ENCODE measurements at places on chromosomes 5 and 9.

GRCh38 chr5:102481054-102481715 is 17.6 kb downstream of the SLCO6A1 start:
- DNase-seq = no peak

DNA sequence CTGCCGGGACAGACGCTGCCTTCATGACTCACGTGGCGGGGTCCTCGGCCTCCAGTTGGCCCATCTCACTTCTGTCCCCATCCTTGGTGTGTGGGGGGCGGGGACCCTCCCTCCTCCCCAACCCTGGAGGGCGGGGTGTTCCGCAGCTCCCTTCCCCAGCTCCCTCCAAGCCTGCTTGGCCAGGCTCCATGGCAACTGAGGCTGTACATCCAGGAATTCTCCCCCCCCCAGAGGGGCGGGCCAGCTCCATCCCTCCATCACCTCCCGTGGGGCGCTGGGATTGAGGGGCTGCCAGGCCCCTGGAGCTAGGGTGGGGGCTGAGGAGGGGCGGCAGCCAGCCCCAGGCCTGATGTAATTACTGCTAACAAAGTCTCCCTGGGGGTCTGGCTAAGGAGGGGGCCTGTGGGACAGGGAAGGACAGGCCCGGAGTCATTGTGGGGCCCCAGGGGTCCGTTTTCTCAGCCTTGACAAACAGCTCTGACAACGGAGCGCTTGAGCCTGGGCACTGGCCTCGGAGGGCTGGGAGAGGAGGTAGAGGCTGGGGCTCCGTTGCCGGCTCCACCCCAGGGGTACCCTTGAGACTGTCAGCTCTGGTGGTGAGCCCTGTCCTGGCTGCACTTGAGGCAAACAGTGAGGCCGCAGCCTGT is 8.0 kb downstream of the DIPK1B start:
- peak; percentile 60 for DNase-seq

- DNase-seq = no peak
Measured at GRCh38 chr9:110153431-110153830, 54.5 kb downstream of the C9orf152 start.

GRCh38 chr5:171495122-171495700 is 75.8 kb downstream of the FGF18 start:
- no peak for DNase-seq

DNA sequence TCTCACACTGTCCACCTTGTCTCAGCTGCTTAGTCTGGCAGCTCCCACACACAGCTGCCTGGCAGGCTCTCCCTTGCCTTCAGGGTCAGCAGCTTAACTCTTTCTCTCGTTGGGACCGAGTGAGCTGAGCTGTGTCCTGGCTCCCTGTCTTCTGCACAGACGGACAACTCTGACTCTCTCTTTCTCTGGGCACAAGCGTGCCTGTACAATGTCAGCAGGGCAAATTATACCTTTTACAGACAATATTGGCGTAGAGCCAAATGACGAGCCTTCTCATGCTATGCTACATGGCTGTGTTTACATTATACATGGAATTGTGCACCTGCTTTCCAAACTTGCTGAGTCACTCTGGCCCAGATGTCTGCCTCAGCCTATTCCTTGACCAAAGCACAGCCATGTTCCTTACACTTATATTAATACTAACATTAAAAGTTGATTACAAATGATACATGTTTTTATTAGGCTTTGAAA is 188.6 kb downstream of the CYLC2 start:
- peak; percentile 88 for DNase-seq

GRCh38 chr9:81685763-81686613 is 3.4 kb downstream of the TLE1 start:
- DNase-seq = no peak

- DNase-seq = no peak
Measured at GRCh38 chr5:169424279-169424655, 123.3 kb upstream of the SLIT3 start.

GRCh38 chr5:151912360-151912759 is 12.3 kb downstream of the GLRA1 start:
- no peak for DNase-seq

GRCh38 chr5:145681216-145681615 is 153.9 kb downstream of the PRELID2 start:
- no peak for DNase-seq

DNA sequence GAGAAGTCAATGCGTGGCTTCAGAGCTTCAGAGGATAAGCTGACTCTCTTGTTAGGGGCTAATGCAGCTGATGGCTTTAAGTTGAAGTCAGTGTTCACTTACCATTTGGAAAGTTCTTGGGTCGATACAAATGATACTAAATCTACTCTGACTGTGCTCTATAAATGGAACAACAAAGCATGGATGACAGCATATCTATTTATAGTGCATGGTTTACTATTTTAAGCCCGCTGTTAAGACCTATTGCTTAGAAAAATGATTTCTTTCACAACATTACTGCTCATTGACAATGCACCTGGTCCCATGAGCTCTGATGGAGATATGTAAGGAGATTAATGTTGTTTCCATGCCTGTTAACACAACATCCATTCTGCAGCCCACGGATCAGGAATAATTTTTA is 435.7 kb downstream of the MAT2B start:
- DNase-seq = no peak

DNA sequence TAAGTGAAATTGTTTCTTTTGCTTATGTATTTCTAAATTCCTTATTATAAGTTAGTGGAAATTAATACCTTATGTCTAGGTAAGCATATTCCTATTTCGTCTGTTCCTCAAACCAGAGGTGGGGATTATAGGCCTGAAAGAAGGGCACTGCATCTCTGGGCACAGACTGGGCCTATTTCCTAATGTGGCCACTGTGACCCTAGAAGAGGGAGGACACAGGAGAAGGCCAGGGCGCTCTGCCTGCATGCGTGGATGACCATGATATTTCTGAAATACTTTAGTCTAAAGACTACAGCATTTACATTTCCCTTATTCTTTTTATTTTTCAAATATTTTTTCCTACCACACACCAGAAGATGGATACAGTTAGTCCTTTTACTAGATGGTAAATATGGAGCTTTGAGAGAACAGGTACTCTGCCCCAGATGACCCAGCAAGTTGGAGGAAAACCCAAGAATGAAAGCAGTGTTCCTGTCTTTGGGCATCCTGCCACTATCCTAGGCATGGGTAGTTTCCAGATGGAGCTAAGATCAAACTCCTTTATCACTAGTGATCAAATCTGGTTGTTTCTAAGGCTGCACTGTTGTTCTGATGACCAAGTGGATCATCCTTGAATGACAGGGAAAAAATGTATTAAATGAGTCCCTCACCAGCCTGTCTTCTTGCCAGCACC is 27.8 kb downstream of the RUSC2 start:
- no peak for DNase-seq

GRCh38 chr5:61332851-61333320 is 828 bp downstream of the ZSWIM6 start:
- peak; percentile 55 for DNase-seq

DNA sequence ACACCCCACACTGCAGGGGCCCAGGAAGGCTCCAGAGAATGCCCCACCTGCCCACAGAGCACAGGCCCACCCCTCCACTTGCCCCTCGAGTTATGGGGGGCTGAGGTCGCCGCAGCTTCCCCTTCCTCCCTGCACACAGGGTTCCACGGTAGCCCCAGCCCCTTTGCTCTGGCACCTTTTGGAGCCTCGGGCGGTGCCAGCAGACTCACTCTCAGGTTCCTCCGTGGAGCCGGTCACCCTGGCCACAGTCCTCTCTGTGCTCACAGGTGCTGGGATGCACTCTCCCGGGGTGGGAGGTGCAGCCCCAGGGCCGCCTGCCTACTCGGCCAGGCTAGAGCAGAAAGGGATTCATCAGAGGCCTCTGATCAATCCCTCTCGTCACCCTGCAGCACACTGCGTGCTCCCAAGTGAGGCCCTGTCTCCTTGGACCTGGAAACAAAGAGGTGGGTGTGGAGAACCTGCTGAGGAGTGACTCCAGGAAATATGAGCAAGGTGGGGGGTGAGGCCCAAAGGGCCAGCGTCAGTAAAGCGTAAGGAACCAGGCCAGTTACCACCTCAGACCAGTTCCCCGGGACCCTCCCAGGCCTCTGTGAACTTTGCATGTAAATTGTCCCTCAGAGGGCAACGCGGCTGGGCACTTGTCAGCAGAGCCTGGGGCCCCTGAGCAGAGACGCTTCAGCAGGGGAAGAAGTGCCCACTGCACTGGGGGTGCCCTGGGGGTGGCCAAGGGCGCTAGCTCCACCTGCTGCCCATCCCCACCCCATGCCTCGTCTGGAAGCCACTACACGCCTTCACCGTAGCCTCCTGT is 167.8 kb downstream of the OLFM1 start:
- peak; percentile 37 for DNase-seq

DNA sequence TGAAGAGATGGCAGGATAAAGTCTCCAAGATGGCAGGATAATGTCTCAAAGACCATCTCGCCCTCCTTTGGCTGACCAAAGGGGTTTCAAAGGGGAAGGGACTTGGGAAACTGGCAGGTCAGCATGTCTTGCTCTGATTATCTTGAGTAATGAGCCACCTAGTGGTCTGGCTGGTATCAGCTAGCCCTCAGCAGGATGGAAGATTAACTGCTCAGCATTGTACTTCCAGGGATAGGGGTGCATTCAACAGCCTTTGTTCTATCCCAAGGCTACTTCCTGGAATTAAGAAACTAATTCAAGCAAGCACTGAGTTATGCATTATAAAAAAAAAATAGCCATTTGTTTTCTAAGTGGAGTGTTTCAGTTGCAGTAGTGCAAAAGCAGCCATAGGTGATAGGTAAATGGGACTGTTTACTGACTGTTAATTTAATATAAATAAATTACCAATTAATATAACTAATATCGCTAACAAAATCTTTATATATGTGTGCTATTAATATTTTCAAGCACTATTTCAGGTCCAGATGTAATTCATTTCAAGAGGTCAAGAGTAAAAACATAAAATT is 555.5 kb downstream of the CDH9 start:
- DNase-seq = peak; percentile 67

GRCh38 chr5:65394087-65394486 is 87.6 kb downstream of the ADAMTS6 start:
- DNase-seq = no peak

DNA sequence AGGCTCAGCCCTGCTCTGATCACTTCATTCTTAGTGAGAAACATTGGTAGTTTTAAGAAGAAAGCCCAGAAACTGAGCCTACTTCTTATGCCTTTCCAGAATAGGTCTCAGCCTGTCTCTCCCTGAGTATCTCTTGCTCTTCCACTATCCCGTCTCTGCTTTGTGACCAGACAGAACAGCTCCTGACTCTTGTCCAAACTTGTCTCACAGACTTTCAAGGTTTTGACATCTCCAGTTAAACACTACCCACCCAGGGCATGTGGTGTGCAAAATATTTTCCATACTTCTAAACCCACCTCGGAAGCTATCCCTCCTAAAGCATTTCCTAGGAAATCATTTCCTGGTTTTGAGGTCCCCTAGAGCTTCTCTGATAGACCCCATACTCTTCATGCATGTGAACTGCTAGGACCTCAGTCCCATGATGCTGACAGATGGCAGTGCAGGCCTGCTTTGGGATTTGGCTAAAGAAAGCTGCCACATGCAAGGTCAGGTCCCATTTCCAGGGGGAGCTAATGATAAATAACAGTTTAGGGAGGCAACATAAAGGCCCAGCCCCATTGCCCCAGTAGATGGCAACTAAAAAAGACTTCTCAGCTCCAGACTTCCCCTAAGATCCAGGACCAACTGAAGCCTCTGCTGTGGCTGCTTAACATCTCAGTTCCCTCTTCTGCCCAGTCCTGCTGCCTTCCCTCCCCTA is 211.5 kb downstream of the MED10 start:
- DNase-seq = no peak

GRCh38 chr9:85702191-85702590 is 39.6 kb downstream of the AGTPBP1 start:
- no peak for DNase-seq

- no peak for DNase-seq
Measured at GRCh38 chr5:134131165-134131564, 16.7 kb downstream of the TCF7 start.

GRCh38 chr9:15468145-15468544 is 42.6 kb downstream of the PSIP1 start:
- DNase-seq = no peak

DNA sequence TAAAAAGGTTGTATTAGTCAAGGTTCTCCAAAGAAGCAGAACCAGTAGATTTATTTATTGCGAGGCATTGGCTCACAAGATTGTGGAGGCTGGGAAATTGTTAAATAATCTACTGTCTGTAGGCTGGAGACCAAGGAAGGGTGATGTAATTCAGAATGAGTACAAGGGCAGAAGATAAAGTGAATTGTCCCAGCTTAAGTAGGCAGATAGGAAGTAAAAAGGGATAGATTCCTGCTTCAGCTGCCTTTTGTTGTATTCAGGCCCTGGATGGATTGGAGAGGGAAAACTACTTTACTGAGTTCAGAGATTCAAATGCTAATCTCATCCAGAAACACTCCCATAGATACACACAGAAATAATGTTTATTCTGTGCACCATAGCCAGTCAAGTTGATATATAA is 301.1 kb downstream of the CYLC2 start:
- no peak for DNase-seq

- no peak for DNase-seq
Measured at GRCh38 chr9:120891245-120891883, 14.4 kb upstream of the PHF19 start.

GRCh38 chr5:73694089-73694488 is 68.1 kb downstream of the ARHGEF28 start:
- no peak for DNase-seq

GRCh38 chr5:135596157-135596763 is 17.5 kb upstream of the CXCL14 start:
- no peak for DNase-seq

DNA sequence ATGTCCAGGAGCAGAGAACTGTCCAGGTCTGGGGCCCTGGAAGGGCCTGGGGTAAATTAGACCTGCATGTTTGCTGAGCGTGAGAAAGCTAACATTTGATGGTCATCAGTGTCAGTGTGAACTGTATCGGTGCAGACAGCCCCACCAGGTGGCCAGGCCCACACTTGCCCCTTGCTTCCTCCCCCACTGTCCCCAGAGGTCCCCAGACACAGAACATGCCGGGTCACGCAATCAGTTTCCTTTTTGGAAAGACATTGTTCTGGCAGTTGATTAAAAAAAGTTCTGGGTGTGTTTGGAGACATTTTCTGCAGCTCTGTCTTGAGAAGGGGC is 1.5 kb downstream of the NKD2 start:
- DNase-seq = no peak

DNA sequence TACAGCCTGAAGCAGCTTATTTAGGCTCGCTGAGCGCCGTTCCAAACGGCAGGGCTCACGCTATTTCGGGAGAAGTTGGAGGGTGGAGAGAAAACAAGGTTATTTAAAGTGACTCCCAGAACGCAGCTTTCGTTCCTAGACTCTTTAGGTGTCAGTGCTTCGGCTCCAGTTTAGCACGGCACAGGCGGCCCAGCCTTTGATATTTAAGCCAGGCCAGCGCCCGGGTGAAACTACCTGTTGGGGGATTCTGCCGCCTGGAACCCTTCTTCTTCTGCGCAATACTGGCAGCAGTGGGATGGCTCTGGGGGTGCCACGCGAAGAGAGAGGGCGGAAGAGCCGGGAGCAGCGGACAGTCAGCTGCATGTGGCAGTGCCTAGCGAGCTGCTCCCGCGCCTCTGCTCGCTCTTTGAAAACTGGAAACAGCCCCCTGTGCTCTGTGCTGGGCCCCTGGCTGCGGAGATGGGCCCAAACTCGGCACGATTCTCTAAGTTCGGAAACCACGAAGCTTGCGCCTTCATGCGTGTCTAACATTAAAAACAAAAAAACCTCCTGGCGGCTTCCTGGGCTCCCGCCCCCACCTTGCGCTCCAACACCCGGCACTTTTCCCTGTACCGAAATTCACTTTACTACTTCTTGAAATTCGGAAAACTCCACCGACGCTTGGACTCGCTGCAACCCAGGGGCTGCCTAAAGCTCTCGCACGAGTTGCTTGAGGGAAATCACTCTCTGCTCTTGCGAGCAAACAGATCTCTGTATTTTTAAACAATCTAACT is 34.6 kb upstream of the NFIB start:
- no peak for DNase-seq

- no peak for DNase-seq
Measured at GRCh38 chr5:116699332-116699731, 124.7 kb upstream of the SEMA6A start.
